ENCODE measurements at places on chromosomes 2 and 18.

DNA sequence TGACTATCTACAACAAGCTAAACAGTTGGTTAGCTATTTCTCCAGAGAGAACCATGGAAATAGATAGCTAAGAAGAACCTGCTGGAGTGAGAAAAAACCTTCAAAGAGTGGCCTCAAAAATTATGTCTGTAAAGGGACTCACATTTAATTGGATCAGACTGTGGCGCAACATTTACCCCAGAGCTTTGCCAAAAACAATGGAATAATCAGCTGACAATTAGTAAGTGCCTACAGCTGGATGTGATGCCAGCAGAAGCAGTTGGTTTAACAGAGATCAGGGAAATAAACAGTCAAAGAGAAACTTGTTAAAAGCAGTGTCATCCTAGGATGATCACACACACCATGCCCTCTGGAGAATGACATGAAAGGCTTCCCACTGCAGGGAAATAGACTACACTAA lies 310.7 kb downstream of the CLIP4 start:
- DNase-seq, result no peak

DNA sequence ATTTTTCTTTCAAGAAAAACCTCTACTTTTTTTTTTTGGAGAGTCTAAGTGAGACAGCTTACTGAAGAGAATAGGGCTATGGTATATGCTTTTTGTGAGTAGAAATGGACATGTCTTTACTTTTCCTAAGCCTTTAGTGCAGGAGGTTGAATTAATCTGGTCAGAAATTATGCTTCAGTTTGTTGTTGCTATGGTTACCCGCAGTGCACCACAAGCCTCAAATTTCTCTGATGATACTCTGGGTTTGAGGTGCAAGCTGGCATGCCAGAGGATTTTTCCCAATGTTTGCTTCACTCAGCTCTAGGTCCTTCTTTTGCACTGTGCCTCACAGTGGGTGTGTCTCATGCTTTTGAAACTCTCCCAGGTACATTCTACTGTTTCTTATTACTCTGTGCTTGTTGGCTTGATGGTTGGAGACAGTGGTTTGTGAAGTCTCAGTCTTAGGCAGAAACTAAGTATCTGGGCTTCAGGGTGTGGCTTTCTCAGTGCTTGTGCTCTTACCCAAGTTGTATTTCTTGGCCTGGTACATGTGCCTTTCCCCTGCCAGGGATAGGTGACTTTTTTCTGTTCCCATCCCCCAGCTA lies 278.3 kb downstream of the RBM43 start:
- DNase-seq, result no peak

DNA sequence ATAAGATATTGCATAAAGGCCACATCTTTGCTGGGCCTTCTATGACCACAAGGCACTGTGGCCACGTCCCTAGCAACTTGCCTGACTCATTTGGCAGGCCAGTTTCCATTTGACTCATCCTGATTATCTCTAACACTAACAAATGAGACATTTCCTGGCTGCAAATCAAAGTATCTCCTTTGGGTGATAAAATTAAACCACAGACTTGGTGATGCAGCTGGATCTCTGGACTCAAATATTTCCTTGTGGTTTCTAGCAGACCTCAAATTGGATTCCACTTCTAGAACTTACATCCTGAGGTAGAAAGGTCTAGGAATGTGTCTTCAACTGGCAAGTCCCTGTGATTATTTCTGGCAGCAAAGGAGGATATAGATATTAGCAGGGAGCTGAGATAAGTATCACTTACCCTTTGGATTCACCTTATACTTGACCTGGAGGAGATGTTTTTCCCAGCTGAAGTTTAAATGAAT lies 167.9 kb upstream of the NXPH2 start:
- peak; percentile 100 for DNase-seq

DNA sequence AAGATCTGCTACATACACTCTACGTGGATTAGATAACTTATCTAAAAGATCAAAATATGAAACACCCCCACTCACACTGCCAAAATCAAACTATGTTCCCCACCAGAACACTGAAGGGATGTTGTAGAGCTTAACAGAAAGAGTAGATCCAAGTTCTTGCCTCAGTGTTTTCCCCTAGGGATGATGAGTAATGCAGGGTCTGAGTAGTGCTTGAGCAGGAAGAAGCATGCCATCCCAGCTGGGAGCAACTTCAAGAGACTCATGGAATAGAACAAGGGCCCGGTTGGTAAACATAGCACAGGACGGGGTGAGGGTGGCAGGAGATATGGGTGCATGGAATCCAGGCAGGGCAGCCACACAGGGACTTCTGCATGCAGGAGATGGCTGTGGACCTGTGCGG lies 74.3 kb downstream of the SNTG2 start:
- DNase-seq, result peak; percentile 4

DNA sequence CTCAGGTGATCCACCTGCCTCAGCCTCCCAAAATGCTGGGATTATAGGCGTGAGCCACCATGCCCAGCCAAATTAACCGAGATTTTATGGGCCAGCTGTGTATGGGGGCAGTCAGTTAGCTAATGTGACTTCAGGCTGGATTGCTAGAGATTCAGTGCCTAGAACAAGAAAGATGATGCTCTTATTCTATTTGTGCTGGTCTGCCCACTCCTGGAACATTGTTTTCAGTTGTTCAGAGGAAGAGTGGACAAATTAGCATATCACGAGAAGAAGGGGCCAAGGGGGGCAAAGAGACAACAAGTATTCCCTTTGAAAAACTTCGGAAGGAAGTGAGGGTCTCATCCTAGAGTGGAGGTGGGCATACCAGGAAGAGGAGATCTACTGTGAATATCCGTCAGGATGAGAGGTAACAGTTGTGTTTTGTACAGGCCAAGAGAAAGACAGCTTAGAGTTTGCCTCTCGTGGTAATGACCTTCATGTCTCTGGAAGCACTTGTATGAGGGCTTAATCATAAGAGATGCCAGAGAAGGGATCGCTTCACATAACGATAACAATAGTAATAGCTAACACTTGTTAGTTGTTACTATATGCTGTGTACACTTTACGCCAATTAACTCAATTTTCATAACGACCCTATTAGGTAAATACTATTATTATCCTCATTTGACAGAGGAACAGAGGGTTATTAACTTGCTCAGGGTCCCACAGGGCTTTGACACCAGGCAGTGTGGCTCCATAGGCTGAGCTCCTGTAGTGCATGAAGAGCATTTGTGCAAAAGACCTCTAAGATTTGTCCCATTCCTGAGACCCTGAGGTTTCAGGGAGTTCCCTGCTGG lies 138.3 kb downstream of the DDX1 start:
- peak; percentile 18 for DNase-seq

DNA sequence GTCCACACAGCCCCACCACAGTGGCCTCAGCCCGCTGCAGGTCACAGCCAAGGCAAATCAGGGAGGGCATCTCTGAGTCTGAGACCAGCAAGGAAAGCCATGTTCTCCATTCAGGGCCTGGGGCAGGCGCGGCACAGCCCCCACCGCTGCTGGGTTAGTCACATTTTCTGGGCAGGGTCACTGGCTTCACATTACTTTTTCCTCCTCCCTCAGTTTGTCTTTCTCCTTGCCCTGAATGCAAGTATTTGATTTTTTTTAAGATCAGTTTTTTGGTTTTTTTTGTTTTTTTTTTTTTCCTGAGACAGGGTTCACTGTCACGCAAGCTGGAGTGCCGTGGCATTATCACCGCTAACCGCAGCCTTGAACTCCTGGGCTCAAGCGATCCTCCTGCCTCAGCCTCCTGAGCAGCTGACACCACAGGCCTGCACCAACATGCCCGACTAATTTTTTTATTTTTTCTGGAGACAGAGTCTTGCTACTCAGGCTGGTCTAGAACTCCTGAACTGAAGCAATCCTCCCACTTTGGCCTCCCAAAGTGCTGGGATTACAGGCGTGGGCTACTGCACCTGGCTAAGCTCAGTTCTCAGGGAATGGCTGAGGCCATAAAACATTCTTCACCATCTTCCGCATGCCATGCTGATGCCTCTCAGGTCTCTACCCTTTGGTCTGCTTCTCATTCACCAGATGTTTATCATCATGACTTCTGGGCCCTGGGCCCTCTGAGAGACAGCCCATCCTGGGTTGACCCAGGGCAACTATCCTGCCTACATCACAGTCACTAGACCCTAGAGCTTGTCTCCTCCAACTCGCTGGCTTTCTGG lies 628 bp upstream of the CAPG start:
- DNase-seq, result no peak

DNA sequence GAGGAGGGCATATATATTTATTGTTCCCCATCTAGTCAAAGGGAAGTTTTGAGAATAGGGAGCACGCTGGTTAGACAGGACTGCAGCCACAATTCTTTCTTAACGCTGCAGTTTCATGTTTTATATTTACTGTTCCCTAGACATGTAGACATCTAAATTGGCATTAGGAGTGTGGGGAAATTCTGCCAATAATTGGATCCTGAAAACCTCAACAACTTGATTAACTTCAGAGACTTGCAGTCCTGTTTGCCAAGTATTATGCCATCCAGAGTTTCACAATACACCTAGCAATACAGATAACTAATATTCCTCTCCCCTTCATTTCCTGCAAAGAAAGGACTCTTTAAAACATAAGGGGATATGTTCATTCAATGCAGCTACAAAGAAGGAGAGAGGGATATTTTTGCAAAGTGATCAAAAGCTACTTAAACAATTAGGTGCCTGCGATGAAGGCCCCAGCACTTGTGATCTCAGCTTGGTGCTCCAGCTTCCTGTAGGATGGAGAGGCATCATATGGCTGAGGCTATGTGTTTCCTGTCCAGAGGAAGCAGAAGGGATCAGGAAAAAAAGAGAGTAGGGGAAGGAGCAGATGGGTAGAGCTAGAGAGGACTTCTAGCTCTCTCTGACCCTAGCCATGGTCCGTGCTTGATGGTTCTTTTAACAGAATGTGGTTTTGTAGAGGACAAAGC lies 264.4 kb downstream of the MTX2 start:
- DNase-seq, result no peak

GRCh38 chr2:100972452-100972851 lies 29.6 kb upstream of the RPL31 start:
- no peak for DNase-seq

- no peak for DNase-seq
These were observed 663 bp downstream of the NUP35 start for GRCh38 chr2:183124957-183125255.

GRCh38 chr2:105595536-105595935 lies 149.2 kb upstream of the NCK2 start:
- peak; percentile 89 for DNase-seq

DNA sequence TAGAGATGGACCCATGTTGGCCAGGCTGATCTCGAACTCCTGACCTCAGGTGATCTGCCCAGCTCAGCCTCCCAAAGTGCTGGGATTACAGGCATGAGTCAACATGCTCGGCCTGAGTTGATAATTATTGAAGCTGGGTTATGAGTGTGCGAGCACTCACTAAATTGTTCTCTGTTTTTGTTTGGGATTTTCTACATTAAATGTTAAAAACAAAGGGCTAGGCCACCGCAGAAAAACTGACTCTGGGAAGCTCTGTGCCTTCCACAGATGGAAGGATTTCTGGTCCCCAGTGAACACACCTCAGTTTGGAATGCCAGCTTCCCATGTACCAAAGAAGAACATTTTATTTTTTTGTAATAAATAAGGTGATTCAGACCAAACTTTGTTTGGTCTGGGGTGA lies 83.0 kb downstream of the XRCC5 start:
- peak; percentile 19 for DNase-seq

GRCh38 chr18:8947566-8947965 lies 154.9 kb upstream of the NDUFV2 start:
- DNase-seq, result peak; percentile 63

DNA sequence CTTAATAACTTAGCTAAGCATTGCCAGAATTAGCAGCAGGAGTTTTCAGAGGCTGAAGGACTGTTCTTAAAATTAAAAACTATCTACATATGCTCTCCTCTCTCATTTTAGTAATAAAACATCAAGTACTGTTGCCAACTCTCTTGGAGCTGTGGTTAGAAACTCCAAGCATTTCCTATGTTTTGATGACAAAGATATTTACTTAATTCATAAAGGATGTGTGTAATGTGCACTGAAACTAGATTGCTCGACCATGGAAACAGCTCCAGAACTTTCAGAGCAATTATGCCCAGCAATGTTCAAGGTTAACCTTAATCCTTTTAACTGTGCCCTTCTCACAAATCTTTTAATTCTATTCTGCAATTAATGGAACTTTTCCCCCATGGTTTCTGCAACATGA lies 8.4 kb downstream of the GRP start:
- DNase-seq, result no peak

DNA sequence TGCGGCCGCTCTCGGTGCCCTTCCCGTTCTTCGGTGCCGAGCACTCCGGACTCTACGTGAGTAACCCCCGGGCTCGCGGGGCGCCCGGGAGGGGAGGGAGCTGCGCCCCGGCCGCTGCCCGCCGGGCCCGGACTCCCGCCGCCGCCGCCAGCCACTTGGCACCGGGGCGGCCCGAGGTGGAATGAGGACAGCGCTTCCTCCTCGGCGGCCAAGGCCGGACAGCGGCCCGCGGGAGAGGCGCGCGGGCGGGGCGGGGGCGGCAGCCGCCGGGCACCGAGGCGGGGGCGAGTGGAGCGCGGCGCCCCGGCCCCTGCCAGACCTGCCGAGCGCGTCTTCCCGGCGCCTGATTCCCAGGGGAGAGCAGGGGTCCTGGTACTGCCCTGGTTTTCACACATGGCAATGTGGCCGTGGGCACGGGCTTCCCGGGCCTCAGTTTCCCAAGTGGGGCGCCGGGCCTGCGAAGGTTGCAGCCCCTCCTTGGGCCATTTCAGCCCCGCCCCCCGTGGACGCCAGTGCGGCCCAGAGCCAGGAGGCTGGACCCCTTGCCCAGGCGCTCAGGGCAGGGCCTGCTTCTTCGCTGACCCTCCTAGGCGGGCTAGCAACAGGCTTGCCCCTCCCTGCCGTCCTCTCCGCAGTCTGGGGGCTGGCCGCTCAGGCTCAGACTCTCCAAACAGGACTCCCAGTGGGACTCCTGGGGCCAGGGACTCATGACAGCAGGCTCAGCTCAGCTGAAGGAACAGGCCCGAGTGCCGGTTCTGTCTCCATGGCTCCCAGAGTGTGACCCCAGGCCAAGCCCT lies 775 bp downstream of the SNED1 start:
- no peak for DNase-seq

GRCh38 chr2:74779265-74779558 lies 54.7 kb upstream of the HK2 start:
- no peak for DNase-seq

DNA sequence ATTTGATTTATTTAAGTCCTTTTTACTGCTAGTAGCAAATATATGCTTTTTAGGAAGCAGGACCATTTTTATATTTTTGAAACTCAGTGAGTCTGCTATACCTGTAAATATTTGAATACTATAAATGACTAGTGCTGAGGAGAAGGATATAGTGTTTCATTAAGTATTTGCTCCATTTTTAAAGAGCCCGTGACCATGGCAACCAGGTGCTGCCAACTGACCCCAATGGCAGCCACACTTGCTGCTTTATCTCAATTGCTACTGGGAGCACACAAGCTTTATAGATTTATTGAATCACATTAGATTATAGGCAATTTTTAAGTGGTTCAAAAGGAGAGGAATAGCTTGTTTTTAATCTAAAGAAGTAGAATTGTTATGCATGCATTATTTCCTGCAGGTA lies 142.0 kb downstream of the SCG2 start:
- DNase-seq, result no peak
